ENCODE measurements at places on chromosomes 16 and 17. TPM values are rescaled to one million over a fixed set of nuclear protein-coding genes. Genes with fewer than 3 reads are reported as not detected.

The HOXB3 gene
- total RNA-seq, result 6.8 TPM

The ALOX15 gene
- total RNA-seq, result not detected

The PRSS21 gene
- total RNA-seq, result 0.32 TPM

The GAST gene
- not detected for total RNA-seq

The ENPP7 gene
- total RNA-seq, result not detected

The CEP295NL gene
- 6.4 TPM for total RNA-seq

The CHMP6 gene
- total RNA-seq, result 26.9 TPM

The ZG16B gene
- total RNA-seq, result 0.65 TPM

The RDM1 gene
- total RNA-seq, result not detected

The PRAC1 gene
- total RNA-seq, result not detected

The NOS2 gene
- not detected for total RNA-seq

The MMP2 gene
- total RNA-seq, result 73.8 TPM

The TTLL6 gene
- not detected for total RNA-seq

The SYT17 gene
- total RNA-seq, result 1.5 TPM

The AGRP gene
- not detected for total RNA-seq

The PHAF1 gene
- total RNA-seq, result 22.1 TPM

The CD2BP2 gene
- total RNA-seq, result 51.8 TPM

The LPO gene
- total RNA-seq, result not detected

The HMOX2 gene
- 91.6 TPM for total RNA-seq

The BCL6B gene
- 99.3 TPM for total RNA-seq

The ZFP3 gene
- total RNA-seq, result 0.97 TPM

The TCAP gene
- 0.49 TPM for total RNA-seq

The BRIP1 gene
- 10.3 TPM for total RNA-seq

Data from bladder microvascular endothelial cell (primary cell).